ENCODE measurements at places on chromosomes 13 and 19.

DNA sequence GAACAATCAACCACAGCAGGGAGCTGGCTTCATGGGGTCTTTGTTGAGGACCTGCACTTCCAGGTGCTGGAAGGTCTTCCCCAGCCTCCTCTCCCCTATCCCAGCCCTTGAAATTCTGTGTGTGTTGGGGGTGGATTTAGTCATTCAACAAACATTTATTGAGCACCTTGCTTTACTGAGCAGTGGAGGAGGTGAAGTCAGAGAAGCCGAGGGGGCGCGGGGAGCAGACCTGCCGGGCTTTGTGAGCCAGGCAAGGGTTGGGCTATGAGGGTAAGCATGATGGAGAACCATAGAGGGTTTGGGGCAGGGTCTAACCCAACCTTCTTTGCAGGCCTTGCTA is 3.5 kb upstream of the C19orf85 start:
- no peak for DNase-seq

- DNase-seq = peak; percentile 10
Measured at GRCh38 chr13:113001241-113002140, 32.5 kb downstream of the MCF2L start.

DNA sequence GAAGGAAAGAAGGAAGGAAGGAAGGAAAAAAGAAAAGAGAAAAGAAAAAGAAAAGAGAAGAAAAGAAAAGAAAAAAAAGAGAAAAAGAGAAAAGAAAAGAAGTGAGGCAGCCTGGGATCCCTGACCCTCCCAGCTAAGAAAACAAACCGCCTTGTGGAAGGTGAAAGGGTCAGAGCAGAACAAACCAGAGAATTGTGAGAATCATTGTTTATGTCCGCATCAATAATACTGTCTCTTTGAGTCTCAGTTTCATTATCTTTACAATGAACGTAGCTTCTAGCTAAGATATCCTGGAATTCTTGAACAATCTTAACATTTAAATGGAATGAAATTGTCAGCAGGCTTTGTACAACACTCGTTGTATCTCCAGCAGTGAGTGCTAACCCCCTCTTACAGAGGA is 66.4 kb upstream of the SERP2 start:
- DNase-seq = no peak

GRCh38 chr19:19214892-19215291 is 3.1 kb downstream of the NCAN start:
- DNase-seq = peak; percentile 56

DNA sequence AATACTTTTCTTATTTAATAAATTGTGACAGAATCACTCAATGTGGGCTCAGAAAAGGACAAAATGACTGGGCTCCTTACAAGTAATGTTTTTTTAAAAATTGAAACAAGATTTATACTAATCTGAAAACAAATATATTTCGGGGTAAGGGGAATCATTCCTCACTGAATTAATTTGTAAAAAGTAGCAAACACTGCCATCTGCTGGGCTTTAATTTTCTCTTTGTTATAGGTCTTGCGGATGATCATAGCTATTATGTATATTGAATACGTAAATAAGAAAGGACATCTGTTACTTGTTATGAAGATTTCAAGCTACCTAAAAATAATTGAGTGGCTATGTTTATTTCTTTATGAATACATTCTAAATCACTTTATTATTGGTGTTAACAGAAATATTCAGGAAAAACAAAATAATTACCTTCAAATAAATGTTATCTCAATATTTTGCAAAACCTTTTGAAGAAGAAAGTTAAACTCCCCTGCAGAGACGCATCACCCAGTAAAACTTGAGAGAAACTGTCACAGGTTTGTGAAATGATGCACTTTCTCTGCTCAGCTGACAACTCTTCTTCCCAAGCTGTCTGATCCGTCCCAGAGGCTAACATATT is 17.8 kb upstream of the ENOX1 start:
- peak; percentile 42 for DNase-seq

- DNase-seq = peak; percentile 10
Measured at GRCh38 chr19:29967623-29968022, 25.6 kb downstream of the URI1 start.

DNA sequence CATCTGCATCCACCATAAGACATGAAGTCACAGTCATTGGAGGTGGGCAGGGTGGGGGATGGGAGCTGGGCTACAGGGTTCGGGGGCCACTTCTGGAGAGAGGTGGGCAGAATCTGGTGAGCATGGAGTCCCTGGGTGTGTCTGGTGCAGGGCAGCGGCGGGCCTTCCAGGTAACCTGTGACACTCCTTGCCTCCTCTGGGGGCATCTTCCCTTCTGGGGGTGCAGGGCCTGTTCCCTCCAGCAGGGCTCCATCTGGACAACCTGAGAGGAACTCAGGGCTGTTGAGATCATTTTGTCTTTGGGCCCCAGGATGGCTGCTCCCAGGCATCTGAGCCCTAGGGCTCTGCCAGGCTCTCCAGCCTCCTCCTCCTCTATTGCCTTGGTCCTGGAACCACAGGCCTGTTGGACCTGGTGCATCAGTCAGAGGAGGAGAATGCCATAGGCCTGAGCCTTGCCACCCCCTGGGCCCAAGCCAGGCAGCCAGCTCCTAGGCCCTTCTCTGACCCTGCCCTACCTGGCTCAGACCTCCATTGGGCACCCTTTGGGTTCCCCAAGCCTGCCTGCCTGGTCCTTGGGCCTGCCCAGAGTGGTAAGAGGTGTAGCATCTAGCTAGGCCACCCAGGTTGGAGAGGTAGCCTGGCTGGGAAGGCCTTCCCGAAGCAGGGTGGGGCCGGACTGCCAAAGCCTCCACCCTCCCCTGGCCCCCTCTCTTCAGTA is 13.4 kb downstream of the LYL1 start:
- no peak for DNase-seq

- peak; percentile 24 for DNase-seq
Measured at GRCh38 chr13:43537124-43537523, 249.6 kb downstream of the ENOX1 start.

GRCh38 chr13:110524541-110525257 is 36.8 kb downstream of the RAB20 start:
- DNase-seq = no peak
